ENCODE measurements at places on chromosomes 16 and 17. TPM values are rescaled to one million over a fixed set of nuclear protein-coding genes. Genes with fewer than 3 reads are reported as not detected.

The RBFOX1 gene
- total RNA-seq, result not detected

GRCh38 chr17:45123930-45124796, 8.2 kb downstream of the PLCD3 start:
- no peak for DNase-seq

The CALB2 gene
- not detected for total RNA-seq

GRCh38 chr17:28811651-28812090, 30.9 kb downstream of the FAM222B start:
- DNase-seq, result no peak

- no peak for DNase-seq
These were observed 5.4 kb downstream of the CD2BP2 start for GRCh38 chr16:30349675-30350074.

DNA sequence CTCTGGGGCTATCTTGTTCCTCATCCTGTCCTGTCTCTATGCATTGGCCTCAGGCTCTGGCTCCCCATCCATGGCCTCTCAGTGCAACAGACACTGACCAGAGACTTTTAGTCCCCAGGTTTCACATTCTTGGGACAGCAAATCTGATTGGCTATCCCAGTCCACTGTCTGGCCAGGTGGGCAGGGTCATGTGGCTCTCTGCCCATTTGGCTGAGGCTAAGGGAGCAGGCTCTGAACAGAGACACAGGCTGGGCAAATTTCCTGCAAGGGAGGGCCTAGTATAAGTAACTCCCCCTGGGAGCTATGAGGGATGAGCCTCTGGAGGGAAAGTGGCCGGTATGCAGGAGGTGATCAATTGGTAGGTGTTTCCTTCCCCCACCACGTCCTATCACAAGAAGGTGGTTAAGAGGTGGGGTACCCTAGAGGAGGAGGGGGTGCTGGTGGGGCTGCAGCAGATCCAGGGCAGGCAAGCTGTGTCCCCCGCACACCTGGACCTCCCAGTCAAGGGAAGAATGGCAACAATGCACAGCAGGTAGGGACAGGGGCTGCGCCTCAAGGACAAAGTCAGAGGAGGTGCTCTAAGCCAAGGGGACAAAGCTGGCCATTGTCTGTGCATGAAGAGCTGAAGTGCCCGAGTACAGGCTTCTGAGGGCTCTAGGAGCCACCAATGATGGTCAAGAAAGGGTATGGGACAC, 13.2 kb downstream of the XYLT2 start:
- no peak for DNase-seq

The ABCA3 gene
- 3.1 TPM for total RNA-seq

DNA sequence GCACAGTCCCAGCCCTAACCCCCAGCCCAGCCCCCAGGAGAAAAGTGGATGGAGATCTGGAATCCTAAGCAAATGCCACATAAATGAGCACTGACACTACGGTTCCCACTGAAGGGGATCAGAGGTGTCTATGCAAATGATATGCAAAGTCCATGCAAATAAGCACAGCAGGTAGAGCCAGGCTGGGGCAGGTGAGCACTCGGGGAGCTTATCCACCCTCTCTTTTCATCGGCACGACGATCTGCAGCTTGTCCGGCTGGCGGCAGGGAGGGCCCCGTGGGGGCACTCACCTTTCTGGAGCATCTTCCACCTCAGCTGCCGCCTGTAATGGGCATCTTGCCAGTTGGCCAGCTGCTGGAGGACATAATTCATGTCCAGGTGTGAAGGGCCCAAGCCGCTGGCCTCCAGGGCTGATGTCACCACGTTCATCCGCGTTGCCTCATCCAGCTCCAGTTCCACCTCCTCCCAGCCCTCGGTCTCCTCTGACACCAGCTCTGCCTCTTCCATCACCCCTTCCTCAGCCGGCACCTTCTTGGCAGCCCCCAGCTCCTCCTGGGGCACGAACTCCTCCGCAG, 9.9 kb downstream of the HAP1 start:
- DNase-seq, result no peak

GRCh38 chr17:51995797-51996403, 162.6 kb downstream of the CA10 start:
- no peak for DNase-seq

DNA sequence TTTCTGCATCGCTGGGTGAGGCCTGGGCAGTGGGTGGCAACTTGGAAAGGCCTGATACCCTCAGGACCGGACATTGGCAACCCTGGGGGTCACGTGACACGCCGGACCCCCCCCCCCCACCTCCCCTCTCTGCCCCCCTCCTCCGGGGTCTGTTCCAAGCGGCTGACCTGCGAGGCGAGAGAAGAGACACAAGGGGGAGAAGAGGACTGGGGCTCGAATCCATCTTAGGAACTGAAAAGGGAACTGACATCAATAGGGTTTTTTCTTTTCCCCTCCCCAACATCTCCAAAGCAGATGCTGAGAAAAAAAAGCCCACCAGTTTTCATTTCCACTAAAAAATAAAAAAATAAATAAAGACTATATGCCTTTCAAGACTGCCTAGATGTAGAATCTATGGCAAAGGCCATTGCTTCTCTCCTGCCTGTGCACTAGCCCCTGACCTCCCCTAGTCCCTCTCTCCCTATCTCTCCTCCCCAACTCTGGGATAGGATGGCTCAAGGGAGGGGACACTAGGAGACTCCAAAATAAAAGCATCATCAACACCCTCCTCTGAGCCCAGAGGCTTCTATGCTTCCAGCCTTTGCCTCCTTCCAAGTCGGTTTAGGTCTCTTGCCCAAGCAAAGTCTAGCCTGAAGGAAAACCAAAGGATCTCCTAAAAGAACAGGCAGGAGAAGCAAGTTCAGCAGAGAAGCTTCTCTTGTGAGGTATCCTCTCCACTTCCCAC, 7.7 kb upstream of the HOXB2 start:
- no peak for DNase-seq

DNA sequence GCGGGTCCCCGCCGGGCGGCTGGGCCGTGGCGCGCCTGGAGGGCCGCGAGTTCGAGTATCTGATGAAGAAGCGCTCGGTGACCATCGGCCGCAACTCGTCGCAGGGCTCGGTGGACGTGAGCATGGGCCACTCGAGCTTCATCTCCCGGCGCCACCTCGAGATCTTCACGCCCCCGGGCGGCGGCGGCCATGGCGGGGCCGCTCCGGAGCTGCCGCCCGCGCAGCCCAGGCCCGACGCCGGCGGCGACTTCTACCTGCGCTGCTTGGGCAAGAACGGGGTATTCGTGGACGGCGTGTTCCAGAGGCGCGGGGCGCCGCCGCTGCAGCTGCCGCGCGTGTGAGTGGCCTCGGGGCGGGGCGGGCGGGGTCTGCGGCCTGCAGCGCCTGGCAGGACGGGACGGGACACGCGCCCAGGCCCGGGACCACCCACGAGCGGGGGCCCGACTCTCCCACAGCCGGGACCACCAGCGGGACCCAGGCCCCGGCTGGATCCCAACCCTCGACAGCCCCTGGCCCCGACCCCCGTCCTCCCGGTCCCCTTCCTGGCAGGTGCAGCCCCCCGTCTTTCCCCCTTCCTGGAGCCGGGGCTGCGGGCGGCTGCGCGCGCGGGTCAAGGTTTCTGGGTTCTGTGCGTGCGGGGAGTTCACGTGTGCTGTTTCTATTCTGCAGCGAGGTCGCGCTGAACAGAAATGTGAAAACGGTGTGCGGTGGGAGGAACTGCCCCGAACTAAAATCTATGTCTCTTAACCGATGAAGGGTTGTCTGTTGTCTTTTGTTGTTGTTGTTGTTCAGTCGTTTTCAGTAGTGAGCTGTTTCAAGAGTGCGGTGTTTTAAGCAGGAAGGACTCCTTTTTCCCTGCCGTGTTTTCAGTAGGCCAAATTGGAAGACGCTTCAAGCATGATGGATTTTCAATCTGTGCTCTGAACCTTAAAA, 705 bp downstream of the FOXK2 start:
- DNase-seq, result peak; percentile 55

The CNGB1 gene
- not detected for total RNA-seq

GRCh38 chr16:74070237-74070636, 226.4 kb upstream of the PSMD7 start:
- no peak for DNase-seq

- no peak for DNase-seq
These were observed 1.2 kb upstream of the MGAT5B start for GRCh38 chr17:76866774-76867577.

DNA sequence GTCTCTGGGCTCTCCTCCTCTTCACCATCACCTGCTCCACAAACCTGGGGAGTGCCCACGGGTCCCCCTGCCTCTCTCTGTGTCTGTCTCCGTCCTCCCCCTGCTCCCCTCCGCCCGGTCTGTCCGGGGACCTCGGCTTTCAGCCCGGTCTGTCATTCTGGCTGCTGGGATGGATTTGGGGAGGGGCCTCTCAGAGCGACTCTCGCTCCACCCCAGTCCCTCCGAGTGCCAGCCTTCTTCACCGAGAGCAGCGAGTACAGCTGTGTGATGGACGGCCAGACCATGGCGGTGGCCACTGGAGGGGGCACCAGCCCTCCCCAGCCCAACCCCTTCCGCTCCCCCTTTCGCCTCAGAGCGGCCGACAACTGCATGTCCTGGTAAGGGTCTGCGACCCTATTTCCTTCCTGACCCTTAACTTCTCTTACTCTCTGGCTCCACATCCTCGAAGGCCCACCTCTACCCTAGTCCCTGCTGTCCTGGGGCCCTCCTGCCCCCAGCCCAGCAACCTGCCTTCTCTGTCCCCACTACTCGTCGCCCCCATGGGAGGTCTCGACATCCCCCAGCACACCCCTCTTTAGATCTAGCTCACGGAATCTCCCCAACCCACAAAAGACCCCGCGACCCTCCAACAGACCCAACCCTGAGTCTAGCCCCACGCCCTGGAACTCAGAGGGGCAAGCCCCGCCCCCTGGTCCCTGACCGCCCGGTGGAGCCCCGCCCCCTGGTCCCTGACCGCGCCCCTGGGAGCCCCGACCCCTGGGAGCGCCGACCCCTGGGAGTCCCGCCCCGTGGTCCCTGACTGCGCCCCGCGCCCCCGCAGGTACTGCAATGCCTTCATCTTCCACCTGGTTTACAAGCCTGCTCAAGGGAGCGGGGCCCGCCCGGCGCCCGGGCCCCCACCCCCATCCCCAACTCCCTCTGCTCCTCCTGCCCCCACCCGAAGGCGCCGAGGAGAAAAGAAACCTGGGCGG, 5.6 kb upstream of the CXCL16 start:
- DNase-seq, result no peak

The TMEM235 gene
- not detected for total RNA-seq

DNA sequence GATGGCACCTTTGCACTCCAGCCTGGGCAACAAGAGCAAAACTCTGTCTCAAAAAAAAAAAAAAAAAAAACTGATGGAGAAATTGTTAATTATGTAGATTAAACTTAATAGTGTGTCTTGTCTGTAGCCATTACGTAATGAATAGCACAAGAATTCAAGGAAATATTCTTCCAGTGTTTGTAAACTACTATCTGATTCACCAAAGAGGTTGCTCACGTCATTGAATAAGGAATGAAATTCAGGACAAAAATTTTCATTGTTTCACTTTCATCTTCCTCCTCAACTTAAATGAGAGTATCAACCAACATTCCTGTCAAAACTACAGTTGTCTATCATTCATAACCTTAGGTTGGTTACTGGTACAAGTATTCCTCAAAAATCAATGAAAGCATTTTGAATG, 30.7 kb upstream of the MYO18A start:
- no peak for DNase-seq

GRCh38 chr16:30398661-30399434, 3.6 kb downstream of the ZNF48 start:
- no peak for DNase-seq

The CCT6B gene
- total RNA-seq, result 2.1 TPM

DNA sequence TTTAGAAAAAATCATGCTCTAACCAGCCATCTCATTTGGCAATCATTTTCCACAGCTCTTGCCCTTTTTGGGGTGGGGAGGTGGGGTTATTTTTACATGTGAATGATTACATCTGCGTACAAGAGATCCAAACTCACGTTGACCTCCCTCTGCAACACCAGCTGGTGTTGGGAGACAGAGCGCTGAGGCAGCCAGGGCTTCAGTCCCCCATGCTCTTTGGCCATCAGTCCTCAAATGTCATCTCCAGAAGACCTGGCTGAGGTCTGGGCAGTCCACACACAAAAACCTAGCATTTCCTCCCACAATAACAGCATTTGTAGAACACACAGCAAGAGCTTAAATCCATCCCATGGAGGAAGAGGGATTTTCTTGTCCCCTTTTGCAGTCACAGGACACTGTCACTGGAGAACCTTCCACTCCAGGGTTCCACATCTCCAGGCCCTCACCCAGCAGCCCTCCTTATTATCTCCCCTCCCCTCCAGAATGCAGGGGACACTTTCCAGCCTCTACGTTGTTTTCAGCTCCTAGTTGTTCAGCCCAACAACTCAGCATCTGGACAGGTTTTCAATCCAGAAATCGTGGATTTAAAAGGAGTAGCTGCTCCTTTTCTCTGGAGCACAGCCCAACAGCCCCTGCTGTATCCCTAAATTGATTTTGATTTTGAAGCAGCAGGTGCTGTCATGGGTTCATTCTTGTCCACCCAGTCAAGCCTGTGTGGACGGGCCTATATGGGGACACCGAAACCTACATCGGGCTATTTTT, 21.1 kb downstream of the MEOX1 start:
- no peak for DNase-seq

The PROCA1 gene
- 11.0 TPM for total RNA-seq

The PMFBP1 gene
- 5.7 TPM for total RNA-seq

The SOX8 gene
- 0.18 TPM for total RNA-seq

The DLX3 gene
- total RNA-seq, result not detected

DNA sequence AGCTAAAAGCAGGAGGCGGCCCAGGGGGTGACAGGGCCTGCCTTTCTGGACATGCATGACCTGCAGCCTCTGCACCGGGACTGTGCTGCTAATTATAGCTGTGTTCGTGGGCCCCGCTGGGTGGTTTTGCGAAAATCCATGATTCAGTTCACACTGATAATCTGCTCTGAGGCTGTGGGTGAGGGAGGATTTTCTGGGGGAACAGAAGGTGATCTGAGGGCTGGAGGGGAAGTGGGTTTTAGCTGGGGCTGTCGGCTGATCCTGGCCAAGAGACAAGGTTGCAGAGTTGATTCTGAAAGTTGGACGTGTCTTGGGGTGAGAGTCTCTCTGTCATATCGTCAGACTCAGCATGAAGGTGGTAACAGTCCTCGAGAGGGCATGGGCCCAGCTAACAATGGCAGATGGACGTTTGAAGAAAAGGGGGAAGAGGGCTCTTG, 187.5 kb upstream of the ZNF469 start:
- no peak for DNase-seq

- DNase-seq, result no peak
These were observed 56.3 kb upstream of the IL34 start for GRCh38 chr16:70589998-70590471.

GRCh38 chr17:74571621-74572270, 4.4 kb upstream of the CD300H start:
- DNase-seq, result no peak

The ZNF287 gene
- 14.3 TPM for total RNA-seq

The ABCA5 gene
- 30.3 TPM for total RNA-seq

The FBXW10B gene
- total RNA-seq, result 0.20 TPM

The TMC5 gene
- total RNA-seq, result not detected

DNA sequence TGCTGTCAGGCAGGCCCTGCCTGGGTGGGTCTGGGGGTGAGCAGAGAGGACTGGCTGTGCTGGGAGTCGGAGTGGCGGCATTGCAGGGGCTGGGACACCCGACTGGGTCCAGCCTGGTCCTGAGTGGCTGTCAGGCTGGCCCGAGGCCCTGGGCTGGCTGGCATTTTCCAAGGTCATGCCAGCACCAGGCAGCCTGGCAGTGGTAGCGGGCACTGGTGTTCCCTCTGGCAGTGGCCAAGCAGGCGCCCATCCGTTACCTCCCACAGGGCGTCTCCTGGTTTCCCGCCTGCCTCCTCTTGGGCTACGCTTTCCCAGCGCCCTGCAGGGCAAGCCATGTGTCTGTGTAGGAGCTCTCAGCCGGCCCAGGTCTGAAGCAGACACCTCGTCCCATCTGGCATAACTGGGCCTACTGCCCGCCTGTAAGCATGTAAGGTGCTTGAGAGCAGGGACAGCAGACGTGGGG, 5.7 kb upstream of the PKMYT1 start:
- DNase-seq, result no peak

The BRIP1 gene
- total RNA-seq, result 2.5 TPM

The SYNRG gene
- total RNA-seq, result 89.8 TPM

Measured in activated B cell treated with CpG ODN at 0.5 μM for 24 hours (primary cell).